ENCODE measurements at places on chromosomes 5 and 9.

GRCh38 chr9:129907201-129907600 is 71.9 kb downstream of the USP20 start:
- DNase-seq = no peak

GRCh38 chr9:133991964-133992779 is at the start of gene VAV2:
TSS of gene VAV2 (minus strand) at chr9:133992324. CDS start at chr9:133992278, 46 bp downstream.
- peak; percentile 38 for DNase-seq

- no peak for DNase-seq
Measured at GRCh38 chr5:173706700-173707099, 90.2 kb upstream of the BOD1 start.

DNA sequence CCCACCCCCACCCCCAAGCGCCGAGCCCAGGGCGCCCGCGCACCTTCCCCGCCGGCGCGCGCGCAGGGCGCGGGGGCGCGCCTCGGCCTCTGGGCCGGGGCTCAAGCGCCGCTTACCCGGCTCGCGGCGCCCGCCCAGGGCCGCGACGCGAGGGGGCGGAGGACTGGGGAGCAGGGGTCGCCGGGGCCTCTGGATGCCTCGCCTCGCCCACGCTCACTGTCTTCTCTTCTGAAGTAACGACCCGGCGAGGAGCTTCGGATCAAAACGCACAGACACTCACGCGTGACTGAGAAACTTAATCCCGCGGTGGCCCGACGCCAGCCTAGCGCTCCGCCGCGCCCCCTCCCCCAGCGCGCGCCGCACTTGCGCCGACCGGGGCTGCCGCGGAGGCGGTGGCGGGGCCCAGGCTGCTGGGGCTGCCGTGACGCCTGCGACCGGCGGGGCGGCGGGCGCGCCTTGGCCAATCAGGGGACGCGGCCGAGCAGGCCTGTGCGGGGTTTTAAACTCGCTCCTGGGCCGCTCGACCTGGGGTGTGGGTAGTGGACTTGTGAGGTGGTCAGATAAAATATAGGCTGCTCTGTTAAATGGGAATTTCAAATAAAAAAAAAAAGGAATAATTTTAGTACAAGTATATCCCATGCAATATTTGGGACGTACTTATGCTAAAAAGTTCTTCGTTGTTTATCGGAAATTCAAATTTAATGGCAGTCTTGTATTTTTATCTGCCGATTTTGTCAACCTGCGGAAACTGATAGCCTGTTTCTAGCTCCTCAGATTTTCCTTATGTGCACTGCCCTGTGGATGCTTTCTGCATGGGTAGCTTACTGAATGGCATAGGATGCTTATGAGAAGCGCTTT is at the start of gene MPDZ:
TSS of gene MPDZ (minus strand) at position 409 of the 858 bp plus-strand sequence. CDS start 29,377 bp downstream, outside the sequence.
- DNase-seq = no peak

- peak; percentile 82 for DNase-seq
Measured at GRCh38 chr5:142145106-142145900, 36.7 kb downstream of the NDFIP1 start.

- DNase-seq = no peak
Measured at GRCh38 chr9:12054235-12054634, 639.0 kb upstream of the TYRP1 start.

DNA sequence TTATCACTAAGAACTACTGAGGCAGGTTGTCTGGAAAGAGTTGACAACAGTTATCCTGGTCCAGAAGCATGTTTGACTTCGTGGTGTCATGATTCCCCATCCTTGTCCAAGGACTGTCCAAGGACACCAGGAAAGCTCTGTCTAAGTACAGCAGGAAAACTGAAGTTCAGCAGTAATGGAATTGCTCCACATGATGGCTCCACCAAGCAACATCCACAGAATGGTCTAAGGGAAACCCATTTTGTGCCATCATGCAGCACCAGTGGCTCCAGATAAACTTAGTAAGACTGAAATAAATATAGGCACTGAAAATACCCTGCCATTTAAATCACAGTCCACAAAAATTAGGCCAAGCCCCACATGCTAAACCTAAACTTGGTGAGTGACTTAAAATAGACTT is 192.8 kb downstream of the CDH18 start:
- DNase-seq = no peak

DNA sequence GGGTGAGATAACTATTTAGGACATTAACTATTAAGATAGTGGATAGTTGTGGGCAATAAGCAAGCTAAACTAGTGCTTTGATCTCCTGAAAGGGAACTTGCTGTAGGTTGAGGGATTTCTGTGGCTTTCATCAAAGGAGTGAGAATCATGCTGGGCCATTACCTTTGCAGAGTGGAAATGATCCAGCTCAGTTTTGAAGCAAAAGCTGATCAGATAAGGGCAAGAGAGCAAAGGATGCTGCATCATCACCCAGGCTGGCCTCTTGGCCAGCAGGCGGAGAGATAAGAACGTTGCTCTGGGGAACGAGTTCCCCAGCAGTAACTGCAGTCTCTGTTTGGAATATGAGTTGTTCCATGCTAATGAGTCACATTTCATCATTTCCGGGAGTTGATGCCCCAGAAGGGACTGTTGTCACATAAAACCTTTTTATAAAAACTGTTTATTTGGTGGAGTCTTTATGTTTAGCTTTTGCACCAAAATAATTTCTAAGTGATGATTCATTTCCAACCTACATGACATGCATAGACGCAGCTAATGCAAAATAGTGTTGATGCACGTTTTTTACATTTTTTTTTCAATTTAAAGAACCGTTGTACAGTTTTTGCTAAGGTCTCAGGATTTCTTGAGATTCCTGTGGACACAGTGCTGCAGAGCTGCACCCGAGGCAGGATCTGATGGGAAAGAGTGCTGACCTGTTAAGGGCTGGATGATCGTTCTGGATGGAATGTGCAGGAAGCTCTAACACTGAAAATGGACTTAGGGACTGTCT is 99.3 kb downstream of the ACTBL2 start:
- no peak for DNase-seq

GRCh38 chr9:134556531-134557068 is 85.0 kb upstream of the COL5A1 start:
- no peak for DNase-seq

DNA sequence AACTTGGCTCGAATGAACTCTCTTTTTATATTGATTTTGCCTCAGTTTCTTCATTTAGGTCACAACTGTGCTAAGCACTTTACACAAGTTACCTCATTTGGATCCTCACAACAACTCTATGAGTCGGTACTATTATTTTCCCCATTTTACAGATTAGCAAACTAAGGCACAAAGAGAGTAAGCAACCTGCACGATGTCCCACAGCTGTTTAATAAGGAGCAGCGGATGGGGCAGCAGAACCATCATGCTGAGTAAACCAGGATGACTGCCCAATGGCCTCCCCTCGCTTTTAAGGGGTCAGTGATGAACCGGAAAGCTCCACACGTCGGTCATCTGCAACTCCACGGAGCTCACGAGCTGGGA is 607 bp downstream of the PRELID2 start:
- DNase-seq = no peak

DNA sequence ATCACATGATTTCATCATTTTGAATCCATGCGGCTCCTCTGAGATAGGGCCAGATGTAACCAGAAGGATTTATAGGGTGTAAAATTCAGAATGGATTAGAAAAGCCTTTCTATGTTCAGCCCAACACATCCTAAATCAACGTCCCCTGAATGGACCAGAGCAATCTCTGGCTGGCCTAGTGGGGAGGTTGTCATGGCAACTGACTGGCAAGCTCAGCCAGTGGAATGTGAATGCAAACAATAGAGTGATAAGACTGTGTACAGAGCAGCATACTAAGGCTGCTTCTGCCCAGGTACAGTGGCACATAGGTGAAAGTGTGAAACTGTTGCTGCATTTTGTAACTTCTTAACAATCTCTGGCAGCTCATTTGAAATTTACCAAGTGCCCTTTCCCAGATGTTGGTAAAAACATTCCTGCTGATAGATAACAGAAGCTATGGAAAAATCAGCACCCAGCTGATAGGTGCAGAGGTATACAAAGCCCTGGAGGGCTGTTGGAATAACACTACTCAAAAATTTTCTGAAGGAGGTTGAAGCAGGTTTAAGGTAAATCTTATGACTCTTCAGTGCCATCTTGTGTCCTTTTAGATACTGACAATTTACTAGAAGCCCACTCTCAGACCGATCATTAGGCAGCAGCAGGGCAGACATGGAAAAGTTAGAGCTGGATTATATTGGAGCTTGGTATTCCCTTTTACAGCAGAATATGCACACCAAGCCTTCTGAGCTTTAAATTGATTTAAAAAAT is 267.2 kb downstream of the RAB3C start:
- peak; percentile 64 for DNase-seq

GRCh38 chr5:76099286-76099702 is 16.1 kb downstream of the SV2C start:
- no peak for DNase-seq

- DNase-seq = no peak
Measured at GRCh38 chr5:59485629-59486439, 407.7 kb downstream of the PDE4D start.

DNA sequence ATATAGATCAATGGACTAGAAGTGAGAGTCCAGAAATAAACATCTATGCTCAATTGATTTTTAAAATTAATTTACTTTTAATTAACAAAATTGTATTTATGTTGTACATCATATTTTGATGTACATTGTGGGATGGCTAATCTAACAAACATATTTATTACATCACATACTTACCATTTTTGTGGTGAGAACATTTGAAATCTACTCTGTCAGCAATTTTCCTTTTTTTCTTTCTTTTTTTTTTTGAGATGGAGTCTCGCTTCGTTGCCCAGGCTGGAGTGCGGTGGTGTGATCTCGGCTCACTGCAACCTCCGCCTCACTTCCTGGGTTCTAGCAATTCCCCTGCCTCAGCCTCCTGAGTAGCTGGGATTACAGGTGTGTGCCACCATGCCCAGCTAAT is 32.4 kb upstream of the SHB start:
- DNase-seq = no peak

DNA sequence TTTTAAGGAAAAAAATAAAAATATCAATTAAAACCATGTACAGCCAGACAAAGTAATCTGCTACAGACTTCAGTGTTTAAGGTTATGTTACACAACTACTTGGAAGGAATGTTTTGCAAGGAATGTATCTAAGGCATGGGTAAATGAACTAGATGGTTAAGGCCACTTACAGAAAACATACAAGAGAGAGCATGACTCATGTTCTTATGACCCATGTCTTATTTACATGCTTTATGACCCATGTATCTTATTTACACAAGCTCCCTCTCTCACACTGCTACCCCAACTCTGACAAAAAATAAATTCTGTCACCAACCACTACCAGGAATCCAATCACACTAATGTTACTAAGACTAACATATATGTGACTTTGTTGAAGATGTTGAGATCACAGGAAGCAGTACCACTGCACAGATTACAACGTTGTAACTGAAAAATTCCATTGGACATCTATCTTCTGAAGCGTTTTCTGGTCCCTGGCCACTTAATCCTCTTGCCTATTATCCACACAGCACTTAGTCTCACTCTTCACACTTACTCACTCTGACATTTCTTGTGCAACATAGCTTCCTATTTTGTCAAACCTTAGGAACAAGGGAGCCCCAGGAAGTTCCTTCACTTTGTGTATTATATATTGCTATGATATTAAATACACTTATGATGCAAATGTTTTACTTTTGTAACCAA is 1630.1 kb upstream of the C9orf72 start:
- DNase-seq = no peak

DNA sequence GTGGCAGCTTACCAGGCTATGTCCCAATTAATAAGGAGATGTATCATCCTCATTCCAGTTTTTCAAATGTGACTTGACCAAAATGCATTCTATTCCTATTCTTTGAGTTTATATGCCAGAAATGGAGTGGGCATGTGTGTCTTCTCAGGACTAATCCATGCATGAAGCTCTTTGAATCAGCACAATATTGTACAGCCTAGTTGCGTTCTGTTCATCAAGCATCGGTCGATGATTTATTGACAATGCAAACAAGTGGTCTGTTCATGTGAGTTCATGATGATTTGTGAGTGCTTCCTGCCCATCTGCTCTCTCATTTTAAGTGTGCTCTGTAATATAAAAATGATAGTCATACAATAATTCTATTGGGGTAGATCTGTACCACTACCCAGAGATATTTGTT is 48.3 kb downstream of the PALM2AKAP2 start:
- DNase-seq = no peak

- DNase-seq = no peak
Measured at GRCh38 chr9:114910541-114910940, 19.9 kb downstream of the TNFSF8 start.

DNA sequence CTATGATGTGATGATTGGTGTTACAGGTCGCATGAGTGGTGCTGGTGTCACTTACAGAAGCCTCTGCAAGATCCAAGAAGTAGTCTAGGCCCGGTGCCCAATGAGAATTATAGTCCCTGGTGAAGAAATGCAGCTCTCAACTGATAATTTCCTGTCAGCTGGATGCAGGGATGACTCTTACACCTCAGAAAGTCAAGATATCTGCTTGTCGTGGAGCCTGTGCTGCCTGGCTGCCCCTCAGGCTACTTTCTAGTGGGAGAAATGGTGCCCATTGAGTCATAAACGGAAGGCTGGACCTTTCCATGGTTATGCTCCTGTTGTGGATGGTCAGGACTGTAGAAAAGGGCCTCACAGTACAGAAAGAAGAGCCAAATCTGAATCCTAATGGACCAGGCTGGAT is 46.8 kb upstream of the NXNL2 start:
- DNase-seq = no peak

- DNase-seq = no peak
Measured at GRCh38 chr5:115558388-115558956, 13.9 kb upstream of the FEM1C start.

DNA sequence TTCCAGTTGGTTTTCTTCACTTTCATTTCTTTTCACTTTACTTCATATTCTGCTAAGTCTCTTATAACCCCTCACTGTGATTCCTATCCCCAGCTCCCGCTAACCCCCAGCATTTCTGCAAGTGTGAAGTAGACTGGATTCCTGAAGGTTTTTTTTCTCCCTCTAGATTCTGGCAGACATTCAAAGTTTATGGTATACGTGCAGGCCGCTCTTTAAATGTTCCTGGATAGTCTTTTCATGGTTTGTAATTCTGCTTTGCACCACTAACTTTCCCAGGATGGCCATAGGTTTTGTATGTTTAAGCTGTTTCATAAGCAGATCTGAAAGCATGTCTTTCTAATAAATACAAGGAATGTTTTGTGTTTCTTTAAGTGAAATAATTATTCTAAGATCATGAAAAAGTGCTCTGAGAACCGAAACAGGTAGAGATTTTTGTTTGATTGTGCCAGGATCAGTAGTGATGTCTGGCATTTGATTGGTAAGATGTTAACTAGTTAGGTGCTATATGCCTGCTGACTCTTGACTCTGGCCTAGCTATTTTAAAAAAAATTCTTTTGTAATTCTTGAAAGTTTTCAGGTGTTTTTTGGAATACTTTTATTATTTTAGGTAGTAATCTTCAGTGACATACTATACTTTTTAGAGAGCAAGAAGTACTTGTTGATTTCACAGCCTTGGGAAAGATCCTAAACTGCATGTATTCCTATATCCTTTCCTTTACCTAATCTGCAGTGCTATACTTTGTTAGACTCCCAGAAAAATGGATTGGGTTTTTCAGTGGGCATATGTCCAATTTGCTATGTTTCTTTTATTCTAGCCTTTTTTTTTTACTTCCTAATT is 29.7 kb downstream of the CNOT6 start:
- DNase-seq = no peak

GRCh38 chr9:84285381-84285780 is 55.2 kb downstream of the SLC28A3 start:
- DNase-seq = no peak

All from AML-193 (cell line).